Stimulated activated CD4-positive, alpha-beta T cell treated with anti-CD3 and anti-CD28 coated beads, TNF-alpha, amount 100 ng/mL, for 1 hour (primary cell): ENCODE measurements at places on chromosomes 5 and 9.

- DNase-seq = no peak
Measured at GRCh38 chr9:101791938-101792337, 53.5 kb upstream of the GRIN3A start.

DNA sequence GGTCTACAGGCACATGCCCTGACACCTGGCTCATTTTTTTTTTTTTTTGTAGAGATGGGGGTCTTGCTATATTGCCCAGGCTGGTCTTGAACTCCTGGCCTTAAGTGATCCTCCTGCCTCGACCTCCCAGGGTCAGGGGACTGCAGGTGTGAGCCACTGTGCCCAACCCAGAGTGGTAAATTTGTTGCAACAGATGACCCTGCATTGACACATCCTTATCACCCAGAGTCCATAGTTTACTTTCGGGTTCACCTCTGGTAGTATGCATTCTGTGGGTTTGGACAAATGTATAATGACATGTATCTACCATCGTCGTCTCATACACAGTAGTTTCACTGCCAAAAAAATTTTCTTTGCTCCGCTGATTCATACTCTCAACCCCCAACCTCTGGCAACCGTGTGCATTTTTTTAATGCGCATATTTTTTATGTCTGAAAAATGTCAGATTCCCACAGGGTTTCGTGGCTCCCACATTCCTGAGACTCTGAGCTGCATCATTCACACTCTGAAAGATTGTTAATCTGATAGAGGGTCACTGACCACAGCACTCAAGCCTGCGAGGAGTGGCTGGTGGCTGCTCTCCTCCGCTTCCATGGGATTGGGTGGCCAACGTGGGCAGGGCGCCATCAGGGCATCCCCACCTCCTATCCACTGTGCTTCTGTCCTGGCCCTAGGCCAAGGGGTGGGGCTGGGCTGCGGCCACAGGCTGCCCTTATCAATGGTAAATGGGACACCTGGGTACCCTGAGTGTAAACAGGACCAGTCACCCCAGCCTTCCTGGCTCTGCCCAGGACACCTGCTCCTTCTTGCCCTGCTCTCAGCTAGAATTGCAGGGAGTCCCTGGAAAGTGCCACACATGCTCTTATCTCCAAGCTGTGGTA, 9.6 kb downstream of the NDST1 start:
- DNase-seq = no peak

GRCh38 chr5:10866913-10867312, 105.9 kb upstream of the DAP start:
- no peak for DNase-seq

- no peak for DNase-seq
Measured at GRCh38 chr9:27059412-27059811, 49.6 kb upstream of the TEK start.

GRCh38 chr5:35698047-35698808, 80.6 kb downstream of the SPEF2 start:
- DNase-seq = no peak

- peak; percentile 21 for DNase-seq
Measured at GRCh38 chr5:142977363-142978051, 207.3 kb downstream of the ARHGAP26 start.

DNA sequence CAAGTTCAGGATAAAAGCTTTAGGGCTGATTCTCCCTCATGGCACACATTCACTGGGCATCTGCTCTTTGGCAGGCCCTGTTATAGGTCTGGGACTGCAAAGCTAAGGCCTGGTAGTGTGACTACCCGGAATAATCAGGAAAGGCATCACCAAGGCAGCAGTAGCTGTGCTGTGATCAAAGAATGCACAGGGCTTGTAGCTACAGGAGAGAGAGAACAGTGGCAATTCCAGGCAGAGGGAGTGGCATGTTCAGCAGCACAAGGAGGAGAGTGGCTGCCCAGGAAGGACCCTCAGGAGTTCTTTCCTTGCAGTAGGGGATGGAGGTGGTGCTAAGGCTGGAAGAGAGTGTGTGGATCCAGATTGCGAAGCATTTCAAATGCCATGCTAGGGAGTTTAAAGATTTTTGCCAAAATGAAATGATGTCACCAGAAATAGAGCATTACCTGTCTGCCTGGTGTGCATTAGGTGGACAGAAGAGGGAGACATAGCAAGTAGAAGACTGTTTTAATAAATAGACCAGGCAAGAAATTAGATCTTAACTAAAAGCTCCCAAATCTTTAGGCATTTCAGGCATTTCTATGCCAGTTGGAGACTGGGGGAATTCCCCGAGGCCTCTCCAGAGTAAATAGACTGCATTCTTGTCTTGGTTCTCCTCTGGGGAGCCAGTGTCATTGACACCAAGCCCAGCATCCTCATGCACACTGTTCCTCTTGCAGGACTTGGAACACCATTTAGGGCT, 69.1 kb downstream of the GPR21 start:
- DNase-seq = no peak

DNA sequence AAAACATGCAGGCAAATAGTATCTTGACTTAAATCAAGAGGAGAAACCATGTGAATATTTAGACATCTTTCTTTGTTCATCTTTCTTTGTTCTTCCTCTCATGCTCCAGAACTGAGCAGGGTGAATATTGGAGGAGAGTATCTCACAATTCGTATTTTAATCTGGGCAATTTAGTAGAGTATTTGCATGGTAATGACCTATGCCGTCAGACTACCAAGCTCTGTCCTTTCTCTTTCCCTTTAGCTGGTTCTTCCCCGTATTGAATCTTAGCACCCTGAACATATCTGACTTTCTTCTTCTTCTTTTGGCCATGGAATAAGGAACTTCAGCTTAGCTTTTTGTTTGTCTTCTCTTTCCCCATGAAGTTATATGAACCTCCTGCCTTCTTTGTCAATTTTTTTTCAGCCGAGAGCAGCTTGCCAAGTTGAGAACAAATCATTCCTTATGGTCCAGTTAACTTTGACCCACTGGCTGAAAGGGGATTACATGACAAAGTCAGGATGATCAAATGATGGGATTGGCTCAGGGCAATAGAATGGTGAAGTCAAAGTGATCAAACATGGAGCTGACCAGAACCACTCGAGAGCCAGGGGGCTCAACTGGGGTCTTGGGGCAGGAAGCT, 95.8 kb downstream of the DAPK1 start:
- DNase-seq = no peak

GRCh38 chr5:98768160-98768959, 5.1 kb upstream of the RGMB start:
- DNase-seq = no peak

GRCh38 chr5:118825226-118825625, 163.1 kb downstream of the DTWD2 start:
- no peak for DNase-seq

GRCh38 chr5:180801596-180802324, 846 bp downstream of the MGAT1 start:
- DNase-seq = no peak
